ENCODE measurements at places on chromosomes 16 and 17.

DNA sequence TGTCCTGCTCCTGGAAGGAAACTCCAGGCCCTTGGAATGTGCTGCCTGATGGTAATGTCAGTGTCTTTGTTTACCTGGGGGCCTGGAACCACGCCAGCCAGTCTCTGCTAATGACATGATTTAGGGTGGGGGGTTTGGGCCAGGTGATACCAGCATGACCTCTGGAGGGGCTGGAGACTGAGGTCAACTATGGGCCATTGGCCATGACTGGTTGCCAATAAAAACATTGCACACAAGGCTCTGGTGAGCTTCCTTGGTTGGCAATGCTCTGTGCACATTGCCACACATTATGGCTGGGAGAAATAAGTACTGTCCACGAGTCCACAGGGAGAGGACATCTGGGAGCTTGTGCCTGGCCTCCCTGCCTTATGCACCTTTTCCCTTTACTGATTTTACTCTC is 52.5 kb downstream of the LITAF start:
- no peak for DNase-seq

DNA sequence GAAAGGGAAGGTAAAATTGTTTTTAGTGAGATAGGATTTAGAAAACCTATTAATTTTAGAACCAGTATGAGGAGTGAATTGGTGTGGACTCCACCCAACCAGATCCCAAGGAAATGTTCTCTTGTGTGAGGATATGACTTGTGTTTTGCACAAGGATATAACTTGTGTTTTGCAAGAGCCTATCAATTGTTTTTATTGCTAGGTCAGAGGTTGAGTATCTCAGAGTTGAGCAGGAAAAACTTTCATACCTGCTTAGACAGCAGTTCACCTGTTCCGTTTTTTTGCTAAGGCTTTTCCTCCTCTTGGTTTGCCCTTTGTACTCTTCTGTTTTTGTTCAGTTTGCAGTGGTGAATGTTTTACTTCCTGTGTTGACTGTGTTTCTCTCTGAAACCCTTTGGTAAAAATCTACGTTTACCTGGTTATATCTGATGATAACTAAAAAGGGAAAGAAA is 5.1 kb downstream of the NBR1 start:
- DNase-seq, result no peak

DNA sequence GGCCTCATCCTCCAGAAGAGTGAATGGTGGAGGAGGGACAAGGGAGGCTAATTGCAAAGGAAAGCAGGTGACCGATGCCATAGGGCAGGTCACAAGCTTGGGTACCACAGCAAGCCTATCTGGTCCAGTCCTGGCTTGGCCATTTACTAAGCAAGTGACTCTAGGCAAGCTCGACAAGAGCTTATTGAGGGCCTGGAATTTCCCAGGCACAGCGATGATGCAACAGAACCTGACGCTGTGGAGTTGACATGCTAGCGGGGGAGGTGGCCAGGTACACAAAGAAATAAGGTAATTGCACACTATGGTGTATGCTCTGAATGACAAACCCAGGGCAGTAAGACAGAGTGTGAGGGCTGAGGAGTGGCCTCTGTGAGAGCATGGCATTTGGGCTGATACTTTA is 98.5 kb downstream of the PGS1 start:
- no peak for DNase-seq

DNA sequence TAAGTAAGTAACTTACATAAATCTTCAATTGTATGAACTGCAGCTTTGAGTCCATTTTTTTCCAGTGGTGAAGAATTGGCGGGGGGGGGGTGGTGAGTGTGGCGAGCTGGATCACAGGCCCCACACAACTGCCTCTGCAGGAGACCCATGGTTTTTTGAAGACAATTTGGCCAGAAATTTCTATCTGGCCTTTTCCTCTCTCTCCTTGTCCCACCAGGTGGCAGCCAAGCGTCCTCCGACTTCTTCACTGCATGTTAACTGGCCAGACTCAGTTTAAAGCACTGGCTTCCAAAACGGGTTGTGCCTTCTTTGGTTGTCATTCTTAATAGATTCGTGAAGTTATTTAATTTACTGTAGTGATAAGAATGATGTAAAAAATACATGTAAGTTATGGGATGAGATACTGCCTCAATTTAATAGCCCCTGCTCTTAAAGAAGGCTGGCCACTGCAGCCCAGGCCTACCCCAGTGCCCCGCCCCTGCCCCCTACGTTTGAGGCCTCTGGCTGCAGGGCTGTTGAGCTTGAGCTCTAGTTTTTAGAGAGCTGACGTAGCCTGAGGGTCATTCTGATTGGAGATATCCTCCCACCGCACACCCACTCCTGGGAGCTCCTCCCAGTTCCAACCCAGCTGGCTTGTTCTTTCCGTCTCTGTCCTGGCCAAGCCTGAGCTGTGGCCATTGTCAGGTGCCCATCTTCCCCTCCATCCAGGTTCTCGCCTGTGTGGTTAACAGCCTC is 36.4 kb downstream of the AKAP1 start:
- DNase-seq, result no peak

DNA sequence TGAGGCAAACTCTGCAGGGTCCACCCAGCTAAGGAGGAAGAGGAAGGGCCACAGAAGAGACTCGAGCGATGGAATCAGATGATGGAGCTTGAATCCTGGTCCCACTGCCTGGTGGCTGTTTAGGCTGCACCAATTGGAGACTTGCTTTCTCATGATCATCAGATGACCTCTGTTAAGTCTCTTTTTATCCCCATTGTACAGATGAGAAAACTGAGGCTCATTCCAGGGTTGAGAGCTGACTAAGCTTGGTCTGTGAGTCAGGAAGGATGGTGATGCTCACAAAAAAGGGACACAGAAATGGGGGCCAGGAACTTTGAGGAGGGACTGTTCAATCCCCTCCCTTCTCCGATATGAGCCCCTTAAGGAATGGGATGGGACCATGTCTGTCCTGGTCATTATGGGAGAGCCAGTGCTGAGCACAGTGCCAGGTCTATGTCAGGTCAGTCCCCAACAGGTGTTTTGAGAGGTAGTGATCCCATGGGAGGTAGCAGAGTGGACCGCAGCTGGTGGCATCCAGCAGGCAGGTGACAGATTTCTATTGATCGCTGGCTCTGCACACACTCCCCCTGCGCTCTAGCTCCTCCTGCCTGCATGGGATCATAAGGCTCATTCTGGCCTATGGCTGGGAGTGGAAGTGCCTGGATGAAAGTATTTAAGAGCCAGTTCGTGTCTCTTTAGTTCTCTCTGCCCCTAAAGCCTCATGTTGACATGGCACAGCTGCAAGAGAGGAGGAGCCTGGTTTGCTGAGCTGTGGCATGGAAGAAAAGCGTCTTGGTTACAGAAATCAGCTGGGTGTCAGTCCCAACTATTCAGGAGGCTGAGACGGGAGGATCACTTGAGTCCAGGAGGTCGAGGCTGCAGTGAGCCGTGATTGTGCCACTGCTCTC is 27.2 kb downstream of the SNX20 start:
- no peak for DNase-seq

GRCh38 chr17:81510785-81511553 is 1.6 kb downstream of the ACTG1 start:
- no peak for DNase-seq

DNA sequence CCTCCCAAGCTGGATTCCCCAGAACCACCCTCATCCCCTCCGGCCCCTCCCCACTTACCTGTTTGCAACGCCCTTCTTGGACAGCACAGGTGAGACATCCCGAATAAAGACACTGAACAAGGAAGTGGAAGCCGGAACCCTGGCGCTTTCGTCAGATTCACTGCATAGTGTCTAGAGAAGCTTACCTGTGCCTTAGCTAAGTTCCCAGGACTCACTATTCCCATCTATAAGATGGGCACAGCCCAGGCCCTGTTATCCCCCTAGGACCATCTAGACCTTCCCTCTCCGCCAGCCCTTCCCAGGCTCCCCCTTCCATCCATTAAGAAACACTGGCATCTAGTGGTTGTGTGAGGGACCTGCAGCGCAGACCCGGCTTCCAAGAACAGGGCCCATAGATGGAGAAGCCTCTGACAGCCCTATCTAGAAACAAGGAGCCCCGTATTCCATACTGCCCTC is 26.9 kb upstream of the RPL38 start:
- DNase-seq, result peak; percentile 12

- DNase-seq, result peak; percentile 97
Measured at GRCh38 chr17:18857864-18858566, at the start of gene PRPSAP2. TSS of gene PRPSAP2 (plus strand) at chr17:18858131. CDS start at chr17:18865834, 7,703 bp downstream.

DNA sequence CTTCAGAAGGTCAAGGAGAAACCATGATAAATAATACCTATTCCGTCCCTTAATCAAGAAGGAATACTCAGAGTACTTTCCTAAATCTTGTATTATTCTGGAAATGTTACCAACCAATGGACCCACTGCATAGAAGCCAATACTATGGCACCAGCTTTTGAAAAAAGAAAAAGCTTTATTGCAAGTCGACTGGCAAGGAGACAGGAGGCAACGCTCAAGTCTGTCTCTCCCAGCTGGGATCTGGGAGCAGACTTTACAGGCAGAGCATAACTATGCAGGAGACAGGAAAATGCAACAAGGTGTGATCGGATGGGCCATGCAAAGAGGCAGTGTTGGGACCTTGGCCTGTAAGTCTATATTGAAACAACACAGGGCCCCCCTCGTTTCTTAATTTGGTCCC is 132.4 kb downstream of the CHD9NB start:
- no peak for DNase-seq

GRCh38 chr17:20092973-20093626 is 83.9 kb downstream of the SPECC1 start:
- no peak for DNase-seq

DNA sequence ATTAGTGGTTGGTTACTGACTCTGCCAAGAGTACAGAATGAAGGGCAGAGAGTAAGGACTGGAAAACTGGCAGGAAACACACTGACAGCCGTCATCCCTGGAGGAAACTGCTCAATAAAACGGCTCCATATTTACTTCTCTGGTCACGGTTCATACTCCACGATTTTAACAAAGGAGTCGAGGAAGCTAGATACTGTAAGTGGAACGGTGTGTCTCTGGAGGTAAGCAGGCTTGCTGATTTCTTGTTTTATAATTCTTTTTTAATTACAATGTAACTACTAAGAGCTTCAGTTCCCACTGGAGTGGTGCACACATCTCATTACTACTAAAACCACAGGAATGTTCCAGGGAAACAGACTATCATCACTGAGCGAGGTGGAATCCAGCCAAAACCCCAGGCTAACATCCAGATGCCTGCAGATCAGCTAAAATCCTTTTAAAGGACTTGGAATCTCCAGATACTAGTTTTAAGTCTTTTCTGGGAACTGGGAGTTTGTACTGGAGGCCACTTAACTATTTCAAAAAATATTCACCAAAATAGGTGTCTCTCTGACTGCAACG is 17.8 kb downstream of the SERPINF1 start:
- no peak for DNase-seq
